ENCODE measurements at places on chromosomes 4 and X.

DNA sequence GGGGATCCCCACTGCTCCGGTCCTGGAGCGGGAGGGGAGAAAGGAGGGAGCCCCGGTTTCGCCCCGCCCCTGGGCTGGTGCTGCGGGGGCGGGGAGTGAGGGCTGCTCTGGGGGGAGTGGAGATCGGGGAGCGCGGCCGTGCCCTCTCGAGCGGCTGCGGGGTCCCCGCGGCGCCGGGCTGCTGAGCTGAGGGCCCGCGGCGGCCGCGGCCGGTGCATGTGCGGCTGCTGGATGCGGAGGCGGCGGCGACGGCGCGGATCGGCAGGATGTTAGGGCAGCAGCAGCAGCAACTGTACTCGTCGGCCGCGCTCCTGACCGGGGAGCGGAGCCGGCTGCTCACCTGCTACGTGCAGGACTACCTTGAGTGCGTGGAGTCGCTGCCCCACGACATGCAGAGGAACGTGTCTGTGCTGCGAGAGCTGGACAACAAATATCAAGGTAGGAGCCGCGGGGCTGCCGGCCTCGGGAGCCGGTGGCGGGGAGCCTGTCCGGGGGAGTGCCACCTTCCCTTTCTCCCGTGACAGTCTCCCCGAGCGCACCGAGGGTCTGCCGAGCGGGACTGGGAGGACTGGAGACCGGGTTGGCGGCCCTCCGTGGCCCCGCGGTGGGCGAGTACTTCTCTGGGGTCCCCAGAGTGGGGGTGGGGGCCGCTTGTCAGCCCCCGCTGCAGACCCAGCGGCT is at the start of gene ING2:
TSS of gene ING2 (plus strand) at position 129 of the 681 bp plus-strand sequence. CDS start at position 267, 138 bp downstream.
- DNase-seq: no peak

DNA sequence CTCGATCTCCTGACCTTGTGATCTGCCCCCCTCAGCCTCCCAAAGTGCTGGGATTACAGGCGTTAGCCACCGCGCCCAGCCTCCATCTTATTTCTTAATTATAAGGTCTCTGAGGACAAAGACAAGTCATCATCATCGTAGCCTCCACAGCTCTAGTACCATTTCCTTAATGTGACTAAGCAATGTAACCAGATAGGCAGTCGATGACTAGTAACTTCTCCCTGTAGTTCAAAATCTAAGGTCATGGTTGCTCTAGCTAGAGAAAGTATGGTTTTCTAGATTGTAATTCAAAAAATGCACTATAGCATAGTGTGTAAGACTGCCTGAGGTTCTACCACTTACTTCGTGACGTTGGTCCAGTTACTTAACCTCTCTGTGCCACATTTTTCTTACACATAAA is 6.9 kb downstream of the SLC39A8 start:
- no peak for DNase-seq

- no peak for DNase-seq
These were observed 24.5 kb upstream of the TSR2 start for GRCh38 chrX:54415534-54416350.

DNA sequence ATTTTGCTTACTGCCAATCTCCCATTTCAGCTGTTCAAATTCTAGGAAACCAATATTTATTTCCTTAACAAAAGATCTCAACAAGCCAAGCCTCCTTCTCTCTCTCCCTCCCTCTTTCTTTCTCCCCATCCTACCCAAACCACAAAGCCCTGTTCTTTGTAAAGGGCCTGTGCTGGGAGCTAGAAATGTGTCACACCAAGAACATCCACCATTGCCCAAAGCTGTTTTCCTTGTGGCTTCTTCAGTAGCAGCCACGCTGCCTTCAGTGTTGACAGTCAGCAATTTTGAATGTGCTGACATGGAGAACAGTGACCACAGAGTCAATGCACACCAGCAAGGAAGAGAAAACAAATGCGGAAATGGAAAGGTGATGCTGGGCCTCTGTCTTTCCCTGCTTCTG is 203.0 kb downstream of the MAML3 start:
- no peak for DNase-seq

GRCh38 chrX:20361890-20362262 is 95.2 kb upstream of the RPS6KA3 start:
- no peak for DNase-seq

GRCh38 chr4:70183940-70184246 is 11.6 kb upstream of the ODAM start:
- DNase-seq: no peak

DNA sequence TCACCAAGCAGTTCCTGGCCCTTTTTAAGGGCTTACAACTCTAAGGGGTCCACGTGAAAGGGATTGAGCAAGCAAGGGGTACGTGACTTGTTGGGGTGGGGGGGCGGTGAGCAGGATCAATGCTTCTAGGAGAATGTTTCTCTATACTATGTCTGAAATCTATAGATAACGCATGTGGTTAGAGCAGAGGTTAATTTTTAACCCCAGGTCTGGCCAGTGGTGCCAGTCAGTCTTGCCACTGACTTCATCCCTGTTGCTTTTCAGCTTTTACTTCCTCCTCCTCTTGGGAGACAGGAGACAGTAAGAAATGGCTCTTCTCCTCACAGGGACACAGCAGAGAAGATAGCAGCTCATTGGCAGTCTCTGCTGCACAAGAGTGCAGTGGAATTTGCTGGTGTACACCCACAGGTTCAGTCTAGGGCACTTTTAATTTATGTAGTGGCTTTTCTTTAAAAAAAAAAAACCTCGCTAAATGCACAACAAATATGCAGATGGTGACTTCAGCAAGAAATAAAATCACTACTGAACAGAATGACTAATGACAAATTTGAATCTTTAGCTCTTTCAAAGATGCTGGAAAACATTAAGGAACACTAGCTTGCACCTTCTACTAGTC is 190.5 kb downstream of the CCNG2 start:
- DNase-seq: no peak

- no peak for DNase-seq
These were observed 756.4 kb upstream of the IGFBP7 start for GRCh38 chr4:57866468-57867171.

DNA sequence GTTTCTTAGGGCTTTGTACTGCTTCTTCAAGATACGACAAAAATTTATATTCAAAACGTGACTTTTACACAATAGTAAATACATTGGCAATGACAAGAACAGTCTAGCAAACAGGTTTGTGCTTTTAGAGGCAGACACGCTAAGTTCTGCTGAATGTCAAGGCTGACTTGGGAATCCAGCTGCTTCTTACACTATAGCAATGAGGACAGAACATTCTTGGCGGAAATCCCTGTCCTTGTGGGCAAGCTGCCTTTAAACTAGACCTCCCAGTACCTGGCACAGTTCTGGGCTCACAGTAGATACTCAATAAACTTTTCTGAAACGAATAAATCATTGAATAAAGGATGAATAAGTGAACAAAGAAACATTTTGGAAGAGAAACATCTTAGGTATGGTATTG is 148.2 kb downstream of the RASL11B start:
- no peak for DNase-seq

GRCh38 chr4:26260571-26260970 is 60.2 kb upstream of the RBPJ start:
- no peak for DNase-seq
